ENCODE measurements at places on chromosomes 12 and 14.
A peak's percentile ranks its signal among the peaks of the same experiment; 100 is the strongest.

- no peak for DNase-seq
These were observed 108.7 kb downstream of the OTOGL start for GRCh38 chr12:80208071-80208470.

- DNase-seq: no peak
These were observed 5.0 kb upstream of the KLC1 start for GRCh38 chr14:103623883-103624482.

- DNase-seq: no peak
These were observed 196.5 kb downstream of the NUAK1 start for GRCh38 chr12:105942281-105942680.

DNA sequence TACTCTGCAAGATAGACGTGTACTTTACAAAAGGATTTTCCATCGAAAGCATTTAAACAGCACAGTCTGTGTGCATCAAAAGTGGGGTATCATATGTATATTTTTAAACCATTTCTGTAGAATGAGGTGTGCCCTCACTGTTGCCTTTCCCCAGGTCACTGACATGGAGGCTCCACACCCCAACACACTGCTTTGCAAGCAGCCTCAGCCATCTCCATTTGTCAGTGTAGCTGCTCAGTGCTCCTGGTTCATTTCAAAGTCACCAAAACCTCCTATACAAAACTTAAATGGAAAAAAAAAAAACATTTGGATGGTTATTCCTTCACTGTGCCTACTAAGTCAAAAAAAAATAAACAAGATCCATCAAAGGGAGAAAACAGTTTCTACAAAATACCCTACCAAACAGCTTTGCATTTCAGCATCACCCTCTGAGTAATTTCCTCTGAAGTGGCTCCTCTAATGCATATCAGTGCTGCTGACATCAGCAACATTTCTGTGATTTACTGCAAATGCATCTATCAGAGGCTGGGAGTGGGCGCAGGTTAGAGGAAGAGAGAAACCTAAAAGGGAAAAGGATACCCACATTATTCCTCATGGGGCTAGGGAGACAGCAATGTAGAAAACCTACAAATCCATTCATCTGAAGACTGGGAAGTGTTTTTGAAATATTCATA, 46.0 kb downstream of the KCNK10 start:
- no peak for DNase-seq

DNA sequence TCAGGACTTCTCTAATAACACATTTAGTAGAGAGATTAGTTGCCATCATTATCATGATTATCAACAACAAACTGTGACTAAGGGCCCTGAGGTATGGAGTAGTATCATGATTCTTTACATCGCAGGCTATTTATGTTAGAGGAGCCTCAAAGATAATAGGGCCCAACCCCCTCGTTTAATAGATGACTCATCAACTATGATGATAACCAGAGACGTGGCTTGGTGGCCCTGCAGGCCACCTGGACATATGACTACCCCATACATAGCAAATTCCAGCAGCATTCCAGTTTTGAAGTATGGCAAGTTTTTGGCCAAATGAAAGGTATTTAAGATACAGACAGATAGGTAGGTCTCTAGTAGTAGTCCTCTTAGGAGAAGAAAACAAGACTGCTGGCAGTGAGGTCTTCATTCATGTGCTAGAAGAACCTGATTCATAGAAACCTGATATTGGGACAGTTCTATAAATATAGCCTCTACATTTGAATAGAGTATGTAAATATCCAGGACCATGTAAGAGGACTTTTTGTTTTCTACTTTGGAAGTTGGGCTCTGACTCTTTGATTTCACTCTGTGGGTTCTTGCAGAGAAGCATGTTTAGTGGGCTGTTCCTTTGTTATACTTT, 5.6 kb downstream of the RIC8B start:
- no peak for DNase-seq

GRCh38 chr12:45745861-45746277, 16.4 kb downstream of the ARID2 start:
- DNase-seq: no peak

- no peak for DNase-seq
These were observed 917.7 kb downstream of the DIO2 start for GRCh38 chr14:79293482-79294177.

GRCh38 chr12:120971299-120972180, 6.8 kb upstream of the HNF1A start:
- DNase-seq: peak; percentile 28

GRCh38 chr12:96136161-96136560, 58.0 kb upstream of the ELK3 start:
- DNase-seq: no peak

DNA sequence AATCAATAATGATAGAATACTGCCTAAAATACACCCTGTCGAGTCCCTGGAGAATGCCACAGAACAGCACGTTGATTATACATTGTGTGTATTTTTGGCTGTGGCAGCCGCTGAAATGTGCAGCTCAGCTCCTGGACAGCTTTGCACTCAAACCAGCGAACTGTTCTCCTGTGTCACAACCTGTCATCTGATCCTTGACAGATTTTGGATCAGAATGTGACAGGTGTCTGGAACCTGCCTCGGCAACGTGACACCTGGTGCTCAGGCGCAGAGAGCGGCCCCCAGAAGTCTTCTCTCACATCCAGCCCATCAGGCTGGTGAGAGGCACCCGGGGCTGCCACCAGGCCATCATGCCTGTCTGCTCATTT, 19.3 kb downstream of the MVK start:
- DNase-seq: no peak

DNA sequence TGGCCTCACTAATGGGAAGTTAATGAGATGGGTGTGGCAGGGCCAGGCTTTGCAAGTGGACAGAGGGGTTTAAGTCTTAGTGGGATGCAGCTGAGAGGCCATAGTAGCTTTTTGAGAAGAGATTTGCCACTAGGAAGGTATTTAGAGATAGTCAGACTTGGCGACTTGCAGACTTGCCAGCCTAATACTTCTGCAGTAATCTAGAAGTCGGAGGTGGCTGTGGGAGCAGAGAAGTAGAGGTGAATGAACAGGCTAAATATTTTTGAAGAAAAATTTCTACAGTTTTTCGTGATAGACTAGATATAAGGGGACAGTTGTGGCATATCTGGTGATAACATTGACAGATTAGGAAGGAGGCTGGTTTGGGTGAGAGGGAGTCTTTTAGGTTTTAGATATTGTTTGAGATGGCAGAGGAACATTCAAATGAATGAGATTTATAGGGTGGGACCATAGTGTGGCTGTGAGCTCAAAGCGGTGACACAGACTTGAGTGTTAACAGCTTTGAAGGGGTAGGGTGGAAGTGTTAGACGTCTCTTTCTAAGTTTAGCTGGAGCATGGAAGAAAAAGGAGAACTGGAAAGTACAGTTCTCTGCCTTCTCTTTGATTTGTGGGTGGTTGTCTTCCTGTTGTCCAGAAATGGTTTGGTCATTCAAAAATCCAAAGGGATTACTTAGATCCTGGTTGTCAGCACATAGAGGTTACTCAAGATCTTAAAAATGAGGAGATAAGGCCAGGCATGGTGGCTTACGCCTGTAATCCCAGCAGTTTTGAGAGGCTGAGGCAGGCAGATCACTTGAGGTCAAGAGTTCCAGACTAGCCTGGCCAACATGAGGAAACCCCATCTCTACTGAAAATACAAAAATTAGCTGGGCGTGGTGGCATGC, 44.9 kb downstream of the MAPKAPK5 start:
- no peak for DNase-seq

DNA sequence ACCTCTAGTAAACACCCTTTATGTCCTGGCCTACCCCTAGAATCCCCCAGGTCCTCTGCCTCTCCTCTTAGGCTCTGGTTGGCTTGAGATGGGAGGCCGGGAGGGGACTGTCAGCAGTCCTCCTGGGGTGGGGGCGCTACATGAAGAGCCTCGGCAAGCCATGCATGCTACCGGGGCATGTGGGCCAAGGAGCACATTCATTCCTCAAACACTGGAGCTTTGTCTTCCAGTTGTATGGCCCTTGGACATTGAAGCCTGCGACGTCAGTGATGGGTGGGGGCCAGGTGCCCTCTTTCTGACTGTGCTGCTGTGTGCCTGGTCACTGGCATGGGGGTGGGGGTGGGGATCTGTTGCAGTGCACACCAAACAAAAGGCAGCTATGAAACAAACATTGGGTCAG, 15.8 kb upstream of the CELA1 start:
- DNase-seq: no peak

DNA sequence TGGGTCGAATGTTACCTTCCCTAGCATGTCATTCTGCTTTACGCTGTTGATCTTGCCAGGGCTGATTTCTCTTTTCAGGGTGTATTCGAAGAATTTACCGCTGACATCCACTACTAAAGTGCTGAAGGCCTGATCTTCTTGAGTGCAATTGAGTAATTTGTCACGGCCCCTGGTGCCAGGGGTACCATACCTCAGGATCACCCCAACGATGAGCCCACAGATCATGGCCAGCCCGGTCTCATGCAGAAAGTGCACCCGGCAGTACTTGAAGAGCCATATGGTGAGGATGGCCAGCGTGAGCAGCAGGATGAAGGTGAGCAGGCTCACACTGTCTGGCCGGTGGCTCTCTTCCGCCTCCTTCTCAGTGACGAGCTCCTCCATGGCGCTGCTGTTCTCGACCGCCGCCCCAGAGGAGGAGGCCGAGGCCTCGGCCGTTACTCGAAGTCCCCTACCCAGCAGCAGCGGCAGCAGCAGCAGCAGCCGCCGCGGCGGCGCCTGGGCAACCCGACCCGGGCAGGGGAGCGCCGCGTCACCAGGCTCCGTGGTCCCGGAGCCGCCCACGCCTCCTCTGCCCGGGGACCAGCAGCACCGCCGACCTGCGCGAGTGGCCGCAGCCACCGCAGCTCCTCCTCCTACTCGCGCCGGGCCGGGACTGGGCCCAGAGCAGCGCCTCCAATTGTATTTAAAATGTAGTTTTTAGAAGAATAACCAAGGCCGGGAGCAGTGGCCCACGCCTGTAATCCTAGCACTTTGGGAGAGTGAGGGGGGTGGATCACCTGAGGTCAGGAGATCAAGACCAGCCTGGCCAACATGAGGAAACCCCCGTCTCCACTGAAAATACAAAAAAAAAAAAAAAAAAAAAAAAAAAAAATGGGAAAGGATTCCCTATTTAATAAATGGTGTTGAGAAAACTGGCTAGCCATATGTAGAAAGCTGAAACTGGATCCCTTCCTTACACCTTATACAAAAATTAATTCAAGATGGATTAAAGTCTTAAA, 58.5 kb upstream of the TMPO start:
- peak; percentile 6 for DNase-seq

All from prostate gland (tissue), 2 donors.